ENCODE measurements at places on chromosomes 1 and 21.

DNA sequence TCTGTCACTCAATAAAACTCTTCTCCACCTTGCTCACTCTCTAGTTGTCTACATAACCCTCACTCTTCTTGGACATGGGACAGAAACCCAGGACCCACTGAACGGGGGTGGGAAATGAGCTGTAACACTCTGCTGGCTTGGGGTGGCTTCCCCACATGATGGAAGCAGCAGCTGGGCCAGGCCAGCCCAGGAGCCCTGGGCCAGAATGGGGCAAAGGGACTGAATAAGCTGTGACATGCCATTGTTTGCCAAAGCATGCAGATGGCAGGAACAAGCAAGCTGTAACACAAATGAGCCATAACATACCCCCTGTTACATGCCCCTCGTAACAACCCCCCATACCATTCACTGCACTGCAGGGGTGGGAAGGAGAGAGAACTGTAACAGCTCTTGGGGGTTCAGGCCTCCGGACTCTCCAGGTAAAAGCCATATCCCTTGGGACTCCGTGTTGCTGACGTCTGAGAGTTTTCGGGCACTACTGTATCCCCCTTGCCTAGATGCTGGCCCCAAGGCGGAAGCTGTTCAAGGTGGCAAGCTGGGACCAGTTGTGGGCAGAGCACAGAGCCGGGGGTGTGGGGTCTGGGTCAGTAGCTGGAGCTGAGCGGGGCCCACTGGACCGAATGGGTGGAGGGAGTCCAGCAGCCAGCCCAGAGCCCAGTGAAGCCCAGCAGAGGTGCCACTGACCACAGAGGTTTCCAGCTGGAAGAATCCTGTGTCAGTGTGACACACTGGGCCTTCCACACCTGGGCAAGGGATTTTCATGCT, 56.1 kb upstream of the DMRTB1 start:
- DNase-seq = no peak

- peak; percentile 29 for DNase-seq
Measured at GRCh38 chr1:30739601-30740000, 16.2 kb upstream of the MATN1 start.

DNA sequence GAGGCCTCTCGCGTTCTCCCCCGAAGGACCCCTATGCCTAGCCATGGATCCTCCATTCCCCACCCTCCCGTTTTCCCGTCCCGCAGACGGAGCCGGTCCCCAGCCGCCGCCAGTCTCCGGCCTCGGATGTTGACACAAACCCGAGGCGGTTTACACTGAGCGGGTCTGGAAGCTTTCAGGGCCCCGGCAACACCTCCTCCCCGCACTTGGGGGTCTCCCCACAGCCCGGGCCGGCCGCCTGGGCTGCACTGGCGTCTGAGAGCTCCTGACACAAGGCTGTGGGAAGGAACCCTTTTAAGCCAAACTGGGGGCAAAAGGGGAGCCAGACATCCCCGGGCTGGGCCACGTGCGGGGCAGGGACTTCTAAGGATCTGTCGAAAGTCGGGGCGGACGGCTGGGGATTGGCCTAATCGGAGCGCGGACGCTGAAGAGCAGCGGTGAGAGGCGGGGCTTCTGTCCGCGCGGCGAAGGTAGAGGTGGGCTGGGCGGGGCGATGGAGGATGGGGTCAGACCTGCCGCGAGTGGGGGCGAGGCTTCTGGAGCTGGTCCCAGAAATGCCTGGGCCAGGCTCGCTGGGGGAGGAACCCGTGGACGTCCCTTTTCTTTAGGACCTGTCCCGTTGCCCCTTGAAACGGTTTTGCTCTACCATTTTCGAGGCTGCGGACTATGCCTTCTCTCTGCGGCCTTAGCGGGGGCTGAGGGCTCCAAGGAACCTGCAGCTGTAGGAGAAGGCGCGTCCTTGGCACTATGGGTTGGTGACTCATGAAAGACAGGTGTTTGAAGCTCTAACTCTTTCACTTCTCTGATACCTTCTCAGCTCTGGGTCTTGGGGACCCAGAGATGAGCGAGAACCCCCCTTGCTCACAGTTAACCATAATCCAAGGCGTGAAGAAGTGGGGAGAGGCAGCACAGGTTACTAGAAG, 1.2 kb upstream of the HPCAL4 start:
- DNase-seq = peak; percentile 56

- DNase-seq = no peak
Measured at GRCh38 chr1:46077644-46078043, 54.8 kb downstream of the PIK3R3 start.

- no peak for DNase-seq
Measured at GRCh38 chr1:183180634-183181056, 5.4 kb upstream of the LAMC2 start.

DNA sequence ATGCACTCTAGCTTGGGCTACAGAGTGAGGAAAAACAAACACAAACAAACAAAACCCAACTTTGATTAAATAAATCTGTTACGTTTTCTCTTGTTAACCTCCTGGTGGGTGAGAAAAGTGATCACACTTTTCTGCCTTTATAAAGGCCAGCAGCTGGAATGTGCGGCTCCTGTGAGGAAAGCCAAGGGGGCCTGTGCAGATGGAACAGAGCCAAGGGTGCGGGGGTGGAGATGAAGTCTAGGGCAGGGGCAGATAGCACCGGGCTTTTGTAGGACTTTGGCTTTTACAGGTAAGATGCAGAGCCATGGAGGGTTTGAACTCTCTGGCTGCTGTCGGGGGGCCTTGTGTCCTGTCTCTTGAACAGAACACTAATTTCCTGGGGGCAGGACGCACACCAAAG, 40.7 kb upstream of the GPR37L1 start:
- DNase-seq = no peak

GRCh38 chr1:228259368-228259894, 51.6 kb downstream of the OBSCN start:
- no peak for DNase-seq

- DNase-seq = peak; percentile 90
Measured at GRCh38 chr1:151130987-151131586, 15.3 kb downstream of the SEMA6C start.

GRCh38 chr1:232586679-232587078, 43.3 kb downstream of the SIPA1L2 start:
- DNase-seq = no peak
